ENCODE measurements at places on chromosomes 13 and 19.
A peak's percentile ranks its signal among the peaks of the same experiment; 100 is the strongest.

- H3K27ac ChIP-seq = peak overlapping the region; percentile 97
- H3K27me3 ChIP-seq = peaks cover 30% of the 10 kb centered on the region
- H3K4me1 ChIP-seq = peaks cover 31% of the 10 kb centered on the region
- DNase-seq = peak; percentile 96
Observed at GRCh38 chr19:17830567-17831418, 9.5 kb upstream of the INSL3 start.

DNA sequence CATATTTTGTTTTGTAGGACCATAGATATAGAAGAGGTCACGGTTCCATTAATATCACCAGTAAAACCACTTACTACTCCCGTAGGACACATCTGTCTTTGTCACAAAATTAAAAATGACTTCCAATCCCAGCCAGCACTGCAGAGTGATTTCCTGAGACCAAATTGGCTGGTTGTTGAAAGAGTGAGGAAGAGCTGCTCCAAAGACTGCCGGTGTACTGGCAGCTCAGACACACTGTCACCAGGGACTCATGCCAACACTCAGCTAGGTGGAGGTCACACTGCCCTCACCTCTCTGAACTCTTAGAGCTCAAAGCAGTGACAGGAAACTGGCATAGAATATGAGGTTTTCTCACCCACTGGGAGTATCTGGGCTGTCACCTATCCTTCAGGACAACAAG lies 52.1 kb downstream of the FLT1 start:
- H3K27ac ChIP-seq = no peak overlapping the region
- H3K4me1 ChIP-seq = no peaks in the 10 kb centered on the region
- H3K27me3 ChIP-seq = peaks cover 23% of the 10 kb centered on the region
- H3K4me3 ChIP-seq = no peak overlapping the region
- no peak for DNase-seq

- no peak for DNase-seq
- no peak overlapping the region for H3K27ac ChIP-seq
- H3K27me3 ChIP-seq = no peaks in the 10 kb centered on the region
- peaks cover 22% of the 10 kb centered on the region for H3K36me3 ChIP-seq
Observed at GRCh38 chr19:5125797-5126497, 157.0 kb downstream of the KDM4B start.

GRCh38 chr19:18711893-18712292 lies 28.4 kb downstream of the CRTC1 start:
- H3K27me3 ChIP-seq = no peaks in the 10 kb centered on the region
- DNase-seq = no peak
- no peak overlapping the region for H3K4me3 ChIP-seq

DNA sequence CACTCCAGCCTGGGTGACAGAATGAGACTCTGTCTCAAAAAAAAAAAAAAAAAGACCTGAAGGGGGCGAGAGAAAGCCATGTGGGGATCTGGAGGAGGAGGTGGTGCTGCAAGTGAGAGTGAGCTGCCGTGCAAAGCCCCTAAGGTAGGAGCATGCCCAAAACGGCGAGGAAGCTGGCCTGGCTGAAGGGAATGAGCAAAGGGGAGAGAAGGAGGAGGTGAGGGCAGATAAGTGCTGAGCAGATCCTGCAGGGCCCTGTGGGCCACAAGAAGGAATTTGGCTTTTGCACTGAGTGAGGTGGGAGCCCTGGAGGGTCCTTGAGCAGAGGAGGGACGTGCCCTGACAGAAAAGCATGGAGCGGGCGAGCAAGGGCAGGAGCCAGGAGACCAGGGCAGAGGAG lies 19.4 kb upstream of the ADGRE5 start:
- peaks cover 31% of the 10 kb centered on the region for H3K4me1 ChIP-seq
- peaks cover 5% of the 10 kb centered on the region for H3K36me3 ChIP-seq
- no peak for DNase-seq

DNA sequence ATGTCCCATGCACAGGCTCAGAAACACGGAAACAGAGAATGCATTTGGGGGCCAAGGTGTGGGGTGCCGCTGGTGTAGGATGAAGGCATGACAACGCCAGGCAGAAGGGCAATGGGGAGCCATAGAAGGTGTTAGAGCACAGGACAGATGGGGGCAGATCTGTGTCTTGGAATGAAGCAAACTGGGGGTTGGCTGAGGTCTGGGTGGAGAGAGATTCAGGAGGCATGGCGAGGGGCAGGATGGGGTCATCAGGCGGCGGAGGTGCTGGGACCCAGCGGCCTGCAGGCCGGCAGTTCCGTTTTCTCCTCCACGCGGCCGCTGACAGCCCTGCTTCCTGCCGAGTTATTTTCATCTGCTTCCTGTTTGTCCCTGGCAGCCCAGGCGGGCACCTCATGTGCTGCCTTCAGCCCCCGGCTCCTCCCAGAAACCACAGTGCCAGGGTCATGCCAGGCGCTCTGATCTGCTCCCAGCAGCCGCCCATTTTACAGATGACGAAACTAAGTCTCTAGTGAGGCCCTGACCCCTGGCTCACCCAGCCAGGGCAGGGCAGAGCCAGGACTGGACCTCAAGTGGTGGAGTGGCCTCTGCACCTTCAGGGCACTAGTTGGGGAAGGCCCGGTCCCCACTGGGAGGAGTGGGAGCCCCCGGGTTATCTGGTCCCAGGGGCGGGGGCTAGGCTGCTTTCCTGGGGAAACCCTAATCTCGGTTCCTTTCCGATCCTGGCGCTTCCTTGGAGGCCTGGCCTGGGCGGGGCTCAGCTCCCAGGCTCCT lies 2.2 kb downstream of the ARHGAP45 start:
- H3K36me3 ChIP-seq = no peaks in the 10 kb centered on the region
- peak overlapping the region; percentile 43 for H3K4me3 ChIP-seq
- peaks cover 25% of the 10 kb centered on the region for H3K4me1 ChIP-seq
- DNase-seq = no peak
- peaks cover 81% of the 10 kb centered on the region for H3K27me3 ChIP-seq
- no peak overlapping the region for H3K27ac ChIP-seq

DNA sequence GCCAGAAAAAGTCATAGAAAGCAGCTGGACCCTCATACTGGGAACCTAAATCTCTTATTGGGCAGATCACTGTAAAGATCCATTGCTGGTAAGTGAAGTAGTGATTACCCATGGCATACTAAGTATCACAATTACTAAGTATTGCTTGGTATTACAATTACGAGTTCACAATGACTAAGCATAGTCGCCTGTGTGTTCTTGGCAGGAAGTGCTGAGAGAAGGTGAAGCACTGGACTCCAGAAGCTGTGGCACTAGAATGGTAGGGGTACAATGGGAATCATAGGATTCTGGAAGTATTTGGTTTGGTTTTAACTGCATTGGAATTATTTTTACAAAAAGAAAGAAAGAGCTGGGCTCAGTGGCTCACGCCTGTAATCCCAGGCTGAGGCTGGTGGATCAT lies 20.3 kb downstream of the LGALS16 start:
- H3K36me3 ChIP-seq = no peaks in the 10 kb centered on the region
- H3K27me3 ChIP-seq = peaks cover 43% of the 10 kb centered on the region
- H3K4me1 ChIP-seq = peaks cover 5% of the 10 kb centered on the region
- no peak for DNase-seq

GRCh38 chr13:44136696-44137268 lies 236.8 kb upstream of the SERP2 start:
- no peaks in the 10 kb centered on the region for H3K36me3 ChIP-seq
- DNase-seq = no peak
- H3K27me3 ChIP-seq = peaks cover 23% of the 10 kb centered on the region
- H3K4me1 ChIP-seq = peaks cover 27% of the 10 kb centered on the region
- no peak overlapping the region for H3K27ac ChIP-seq
- H3K4me3 ChIP-seq = no peak overlapping the region

Measured in nephron progenitor cell (in vitro differentiated cells).